HuH-7.5 (cell line): ENCODE measurements at places on chromosomes 1 and 21.

DNA sequence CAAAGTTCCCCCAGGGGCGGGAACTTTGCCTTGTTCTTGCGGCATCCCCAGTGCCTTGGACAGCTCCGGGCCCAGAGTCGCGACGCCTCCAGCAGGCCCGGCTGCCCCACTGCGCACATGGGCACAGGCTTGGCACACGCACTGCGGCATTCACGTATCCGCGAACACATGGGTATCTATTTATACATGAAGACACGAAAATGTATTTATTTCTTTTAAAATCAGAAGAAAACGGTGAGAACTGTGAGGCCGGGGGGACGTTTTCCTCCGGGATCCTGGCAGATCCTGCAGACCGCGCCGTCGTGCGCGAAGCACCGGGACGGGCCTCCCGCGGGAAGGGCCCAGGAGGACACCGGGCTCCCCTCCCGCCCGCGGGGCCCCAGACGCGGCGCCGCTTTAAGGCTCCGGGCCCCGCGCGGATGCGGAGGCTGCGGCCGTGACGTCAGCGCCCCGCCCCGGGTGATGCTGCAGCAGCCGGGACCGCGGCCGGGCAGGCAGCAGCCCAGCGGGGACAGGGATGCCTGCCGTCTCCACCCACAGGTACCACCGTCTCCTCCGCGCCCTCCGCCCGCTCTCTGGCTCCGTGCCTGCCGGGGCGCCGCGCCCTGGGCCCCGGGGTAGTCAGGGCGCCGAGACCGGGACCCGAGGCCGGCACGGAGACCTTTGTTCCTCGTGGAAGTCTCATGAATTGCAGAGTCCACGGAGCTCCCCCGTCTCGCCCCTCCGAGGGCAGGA, at the start of gene SLC45A1:
Gene SLC45A1 (plus strand): TSS at position 468 of the 735 bp plus-strand sequence. CDS start 6,216 bp downstream, outside the sequence.
- DNase-seq = peak; percentile 76

- no peak for DNase-seq
These were observed 5.6 kb upstream of the LACTBL1 start for GRCh38 chr1:22978299-22978698.

DNA sequence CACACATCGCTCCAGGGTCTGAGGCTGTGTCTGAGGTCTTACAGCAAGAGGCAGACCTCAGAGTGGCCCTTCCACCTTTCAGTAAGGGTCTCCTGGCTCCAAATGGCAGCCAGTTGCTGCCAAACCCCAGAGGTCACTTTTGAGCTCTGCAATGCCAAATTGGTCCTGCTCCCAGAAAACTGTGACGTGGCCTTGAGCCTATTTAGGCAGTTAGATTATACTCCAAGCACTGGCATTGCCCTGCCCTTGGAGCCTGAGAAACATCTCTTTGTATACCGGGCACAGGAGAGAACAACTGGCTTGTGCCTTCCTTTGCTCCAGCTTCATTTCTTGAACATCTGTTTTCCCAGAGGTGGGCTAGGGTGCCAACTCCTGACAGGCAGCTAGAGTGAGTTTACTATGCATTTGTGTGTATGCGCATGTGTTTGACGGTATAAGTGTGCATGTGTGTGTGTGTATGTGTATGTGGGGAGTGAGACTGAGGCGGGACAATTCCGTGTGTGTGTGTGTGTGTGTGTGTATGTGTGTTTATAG, 134.5 kb downstream of the IER5 start:
- no peak for DNase-seq

DNA sequence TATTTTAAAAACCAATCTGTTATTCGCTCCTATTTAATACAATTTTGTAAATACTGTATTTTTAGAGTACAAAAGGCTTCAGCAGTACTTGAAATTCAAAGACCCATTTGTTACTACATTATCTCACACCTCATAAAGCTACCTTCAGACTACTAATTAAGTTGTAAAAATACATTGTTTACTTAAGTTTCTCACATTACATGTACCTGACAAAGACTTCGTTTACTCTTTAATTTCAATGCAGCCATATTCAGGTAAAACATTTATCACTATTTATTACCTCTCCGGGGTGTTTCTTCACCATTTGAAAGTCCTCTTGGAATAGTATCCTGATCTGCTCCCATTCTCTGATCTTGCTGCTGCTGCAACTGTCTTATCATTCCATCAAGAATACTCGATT, 55.2 kb downstream of the BRWD1 start:
- DNase-seq = no peak

GRCh38 chr1:17156108-17156507, 36.9 kb upstream of the PADI2 start:
- DNase-seq = no peak

DNA sequence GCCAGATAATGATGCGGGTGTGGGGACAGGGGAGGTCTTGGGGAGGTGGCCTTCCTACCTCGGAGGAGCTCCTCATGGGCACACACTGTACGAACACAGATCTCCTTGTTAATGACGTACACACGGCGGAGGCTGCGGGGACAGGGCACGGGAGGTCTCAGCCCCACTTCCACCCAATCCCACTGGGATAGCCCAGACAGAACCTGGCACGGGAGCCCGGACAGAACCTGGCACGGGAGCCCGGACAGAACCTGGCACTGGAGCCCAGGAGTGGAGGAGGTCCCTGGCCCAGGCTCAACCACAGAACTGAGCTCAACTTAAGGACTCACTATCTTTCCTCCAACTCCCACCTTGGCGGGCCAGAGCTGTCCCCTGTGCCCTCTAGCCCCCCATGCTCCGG, 5.2 kb downstream of the MFAP2 start:
- DNase-seq = no peak

DNA sequence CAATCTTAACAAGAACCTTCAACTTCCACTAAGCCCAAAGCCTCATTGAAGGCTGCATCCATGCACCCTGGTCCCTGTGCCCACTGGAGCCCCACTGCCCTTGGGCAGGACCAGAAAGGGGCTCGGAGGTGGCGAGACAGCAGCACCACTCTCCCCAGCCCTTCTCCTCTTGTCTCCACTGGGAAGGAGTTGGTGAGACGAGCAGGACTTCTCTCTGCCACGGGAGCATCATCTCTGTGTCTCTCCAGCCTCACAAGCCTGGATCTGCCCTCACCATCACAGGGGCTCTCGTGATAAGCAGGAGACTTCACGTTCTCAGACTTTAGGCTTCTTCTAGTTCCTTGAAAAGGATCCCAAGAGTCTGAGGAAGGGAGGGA, 7.2 kb upstream of the ETV3L start:
- DNase-seq = no peak

DNA sequence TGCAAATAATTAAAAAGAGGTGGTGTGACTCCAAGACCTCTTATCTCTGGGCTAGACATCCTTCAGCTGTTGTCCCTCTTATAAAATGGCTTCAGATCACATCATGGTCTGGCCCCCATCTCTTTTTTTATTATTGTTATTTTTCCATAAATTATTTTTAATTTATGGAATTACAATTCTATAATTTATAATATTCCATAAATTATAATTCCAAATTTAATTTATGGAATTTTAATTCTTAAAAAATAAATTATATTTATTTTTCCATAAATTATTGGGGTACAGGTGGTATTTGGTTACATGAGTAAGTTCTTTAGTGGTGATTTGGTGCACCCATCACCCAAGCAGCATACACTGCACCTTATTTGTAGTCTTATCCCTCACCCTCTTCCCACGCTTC, 65.9 kb upstream of the GJA5 start:
- DNase-seq = no peak

- DNase-seq = no peak
These were observed 5.1 kb upstream of the CCN1 start for GRCh38 chr1:85575363-85575995.

GRCh38 chr1:36855699-36856494, 178.4 kb downstream of the GRIK3 start:
- no peak for DNase-seq

DNA sequence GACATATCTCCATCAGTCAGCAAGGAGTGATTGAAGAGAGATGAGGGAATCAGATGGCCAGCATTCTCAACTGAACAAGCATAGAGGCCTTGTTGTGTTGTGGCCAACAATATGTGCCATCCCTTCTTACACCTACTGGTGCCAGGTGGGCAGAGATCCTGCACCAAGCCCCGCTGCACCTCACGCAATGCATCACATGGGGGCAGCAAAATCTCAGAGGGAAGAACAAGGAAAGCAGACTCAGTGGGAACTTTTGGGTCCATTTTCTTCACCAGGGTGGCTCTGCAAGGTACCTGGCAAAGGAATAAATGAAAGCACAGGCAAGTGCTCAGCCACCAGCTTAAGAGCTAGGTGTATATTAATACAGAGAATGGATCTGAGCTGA, 33.2 kb downstream of the HSD3B2 start:
- no peak for DNase-seq

DNA sequence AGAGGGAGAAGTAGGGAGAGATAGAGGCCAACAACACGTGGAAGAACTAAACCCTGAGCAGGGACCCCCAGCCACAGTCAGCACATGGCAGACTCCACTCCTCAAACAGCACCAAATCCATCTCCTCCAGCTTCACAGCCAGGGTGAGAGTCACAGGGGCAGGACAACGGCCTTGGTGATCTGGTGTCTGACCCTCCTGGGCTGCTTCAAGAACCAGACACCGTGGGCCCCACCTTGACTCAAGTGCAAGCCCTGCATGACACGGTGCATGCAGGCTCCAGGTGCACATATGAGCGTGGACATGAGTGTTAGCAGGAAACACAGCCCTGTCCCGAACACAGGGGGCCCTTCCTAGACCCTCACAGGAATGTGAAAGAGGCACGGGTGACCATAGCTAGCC, 21.9 kb downstream of the S100A7 start:
- no peak for DNase-seq

DNA sequence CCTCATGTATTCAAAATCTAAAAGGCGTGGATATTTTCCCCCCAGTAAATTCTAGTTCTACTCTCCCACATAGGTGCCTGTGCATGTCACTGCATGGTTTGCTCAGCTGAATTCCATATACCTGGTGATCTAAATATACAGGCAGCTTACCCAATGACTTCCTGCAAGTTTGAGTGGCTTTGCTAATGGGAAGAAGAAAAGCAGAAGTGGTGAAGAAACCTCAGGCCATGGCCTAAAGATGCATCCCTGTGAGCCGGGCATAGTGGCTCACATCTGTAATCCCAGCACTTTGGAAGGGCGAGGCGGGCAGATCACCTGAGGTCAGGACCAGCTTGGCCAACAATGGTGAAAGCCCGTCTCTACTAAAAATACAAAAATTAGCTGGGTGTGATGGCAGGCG, 11.5 kb downstream of the SLC44A3 start:
- no peak for DNase-seq

- DNase-seq = peak; percentile 77
These were observed 13.4 kb downstream of the PLEKHO1 start for GRCh38 chr1:150162862-150163706.
